Memory B cell (primary cell): ENCODE measurements at places on chromosomes 16 and 17.

GRCh38 chr17:61249649-61250299, 149.9 kb upstream of the TBX2 start:
- no peak for DNase-seq

GRCh38 chr16:64159976-64160375, 961.9 kb downstream of the CDH11 start:
- DNase-seq = no peak

DNA sequence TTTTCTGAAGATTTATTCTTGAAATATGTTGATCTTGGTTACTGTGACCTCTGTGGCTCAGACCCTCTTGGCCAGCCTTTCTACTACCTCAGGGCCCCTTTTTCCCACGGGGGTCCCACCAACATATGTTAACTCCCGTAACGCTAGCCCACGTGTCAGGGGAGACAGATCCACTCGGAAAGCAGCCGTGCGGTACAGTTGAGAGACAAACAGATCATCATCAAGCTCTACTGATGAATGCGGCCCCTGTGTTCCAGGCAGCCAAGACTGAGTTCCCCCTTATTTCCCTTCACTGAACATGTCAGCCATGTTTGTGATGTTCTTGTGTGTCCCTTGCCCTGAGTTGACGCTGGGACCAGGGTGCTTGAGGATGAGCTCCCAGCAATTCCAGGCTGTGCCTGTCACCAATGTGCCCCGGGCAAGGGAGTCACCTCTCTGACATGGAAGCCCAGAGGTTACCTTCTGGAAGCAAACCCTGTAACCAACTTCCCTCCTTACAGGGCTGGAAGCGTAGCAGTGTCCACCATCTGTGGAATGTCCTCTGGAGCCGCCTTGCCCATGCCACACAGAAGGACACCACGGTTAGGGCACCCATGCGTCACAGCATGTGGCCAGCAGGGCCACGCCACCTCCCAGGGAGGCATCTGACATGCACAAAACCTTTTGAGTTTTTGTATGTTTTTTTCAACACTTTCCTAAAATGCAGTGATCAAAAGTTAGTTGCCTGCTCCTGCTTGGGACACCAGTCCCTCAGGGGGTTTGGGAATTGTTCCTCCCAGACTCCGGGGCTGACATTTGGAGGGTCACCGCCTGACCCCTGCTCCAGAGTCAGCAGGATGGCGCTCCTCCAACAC, 193.7 kb upstream of the CHMP6 start:
- no peak for DNase-seq

DNA sequence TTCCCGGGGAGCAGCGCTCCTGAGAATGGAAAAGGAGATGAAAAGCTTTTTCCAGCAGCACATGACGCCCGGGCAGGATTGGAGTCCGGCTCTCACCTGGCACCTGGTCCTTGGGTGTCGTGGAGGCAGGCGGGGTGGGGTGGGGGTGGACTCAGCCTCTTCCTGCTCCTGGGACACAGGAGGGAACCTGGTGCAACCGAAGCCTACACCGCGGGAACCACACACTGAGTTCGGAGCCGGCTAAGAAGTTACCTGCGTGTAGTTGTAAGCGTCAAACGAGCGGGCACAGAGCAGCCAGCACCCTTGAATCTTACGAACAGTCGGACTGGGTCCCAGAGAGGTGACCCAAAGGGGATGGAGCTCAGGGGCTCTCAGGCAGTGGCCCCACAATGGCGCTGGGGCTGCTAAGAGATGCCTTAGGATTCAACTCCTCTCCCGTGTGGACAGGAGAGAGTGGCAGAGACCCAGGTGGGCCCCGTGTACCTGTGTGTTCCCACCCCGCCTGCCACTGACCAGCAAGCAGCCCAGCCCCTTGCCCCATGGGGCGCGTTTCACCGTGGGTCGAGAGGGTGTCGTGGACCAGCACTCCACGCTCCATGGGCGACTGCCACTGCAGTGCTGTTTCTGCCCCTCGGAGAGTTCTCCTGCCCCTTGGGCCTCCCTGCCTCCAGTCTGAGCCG, 105.8 kb upstream of the METRNL start:
- DNase-seq = no peak

GRCh38 chr16:13672196-13672595, 247.8 kb upstream of the ERCC4 start:
- no peak for DNase-seq

- no peak for DNase-seq
Measured at GRCh38 chr17:1488826-1489270, 3.6 kb downstream of the MYO1C start.

DNA sequence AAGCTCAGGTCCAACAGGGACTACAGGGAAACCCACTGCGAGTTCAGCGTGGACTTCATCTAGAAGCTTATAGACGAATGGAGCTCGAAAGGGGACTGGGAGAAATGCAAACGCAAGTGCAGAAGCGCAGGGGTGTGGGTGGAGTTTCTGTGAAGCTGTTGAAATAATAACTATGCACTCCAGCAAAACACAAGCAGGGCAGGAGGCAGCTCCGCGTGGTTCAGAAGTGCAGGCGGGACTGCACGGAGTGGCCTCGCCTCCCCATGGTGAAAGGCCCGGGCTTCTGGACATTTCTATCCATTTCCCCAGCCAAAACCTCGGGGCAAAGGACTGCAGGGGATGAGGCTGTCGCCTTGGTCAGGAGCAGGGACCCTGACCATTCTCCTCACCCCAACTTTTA, 74.5 kb downstream of the ZNF423 start:
- no peak for DNase-seq

DNA sequence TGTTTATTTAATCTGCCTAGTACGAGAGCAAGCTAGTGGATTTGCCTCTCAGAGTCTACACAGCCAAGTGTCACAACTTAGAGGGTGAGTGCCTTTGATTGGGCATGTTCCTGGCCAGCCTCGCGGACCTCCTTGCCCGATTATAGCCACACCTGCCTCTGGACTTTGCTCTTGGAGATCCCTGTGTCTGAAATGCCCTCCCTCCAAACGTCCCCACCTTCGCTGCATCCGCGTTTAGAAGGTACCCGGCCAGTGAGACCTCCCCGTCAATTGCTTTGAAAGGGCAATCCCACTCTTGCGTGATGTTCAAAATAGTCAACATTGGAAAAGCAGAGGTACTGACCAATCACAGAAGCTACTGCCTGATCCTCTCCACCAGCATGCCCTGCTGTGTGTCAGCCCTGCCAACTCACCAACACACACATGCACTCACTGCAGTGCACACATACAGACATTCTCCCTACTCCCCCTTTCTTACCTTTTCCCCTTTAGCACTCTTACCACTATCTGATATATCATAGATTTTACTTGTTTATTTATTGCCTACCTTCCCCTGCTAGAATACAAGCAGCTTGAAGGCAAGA, 6.5 kb upstream of the SDK2 start:
- no peak for DNase-seq

DNA sequence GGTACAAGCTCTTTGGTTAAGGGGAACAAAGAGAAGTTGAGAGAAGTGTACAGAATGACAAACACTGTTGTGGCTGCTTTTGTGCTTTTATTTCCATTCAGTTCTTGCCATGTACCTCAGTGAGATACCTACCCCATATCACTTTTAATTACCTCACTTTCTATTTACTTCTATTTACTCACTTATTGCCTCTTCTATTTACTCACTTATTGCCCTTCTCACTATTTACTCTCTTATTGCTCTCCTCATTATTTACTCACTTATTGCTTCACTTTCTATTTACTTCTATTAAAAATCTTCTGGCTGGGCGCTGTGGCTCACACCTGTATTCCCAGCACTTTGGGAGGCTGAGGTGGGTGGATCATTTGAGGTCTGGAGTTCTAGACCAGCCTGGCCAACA, 41.9 kb downstream of the MBTD1 start:
- no peak for DNase-seq

DNA sequence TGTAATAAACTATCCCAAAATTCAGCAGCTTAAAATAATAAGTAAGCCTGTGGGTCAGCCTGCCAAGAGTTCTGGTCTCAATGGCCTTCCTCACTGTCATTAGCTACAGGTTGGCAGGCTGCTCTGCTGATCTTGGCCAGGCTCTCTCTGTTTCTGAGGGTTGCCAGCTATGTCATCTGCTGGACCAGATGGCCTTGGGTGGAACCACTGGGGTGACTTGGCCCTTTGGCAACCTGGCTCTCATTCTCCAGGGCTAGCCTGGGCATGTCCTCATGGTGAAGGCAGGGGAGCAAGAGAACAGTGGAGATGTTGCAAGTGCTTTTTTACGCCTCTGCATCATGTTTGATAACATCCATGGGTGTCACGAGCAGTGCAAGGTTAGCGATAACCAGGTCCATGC, 13.9 kb downstream of the ITGAM start:
- DNase-seq = no peak

DNA sequence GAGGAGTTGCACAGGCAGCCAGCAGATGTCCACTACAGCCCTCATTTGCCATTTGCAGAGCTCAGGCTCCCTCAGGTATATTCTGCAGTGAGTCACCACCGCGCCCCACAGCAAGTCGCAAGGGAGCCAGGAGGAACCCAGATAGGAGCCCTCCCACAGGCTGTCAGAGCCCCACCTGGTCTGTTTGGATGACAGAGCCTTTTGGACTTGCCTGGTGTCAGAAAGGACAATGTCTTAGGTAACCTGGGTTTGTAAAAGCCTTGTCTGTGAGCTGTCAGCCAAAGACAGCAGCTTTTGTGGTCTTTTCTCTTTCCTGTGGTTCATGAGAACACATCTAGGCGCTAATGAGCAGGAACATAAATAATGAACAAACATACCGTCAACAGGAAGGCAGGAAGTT, 70.9 kb downstream of the GNAO1 start:
- DNase-seq = no peak

DNA sequence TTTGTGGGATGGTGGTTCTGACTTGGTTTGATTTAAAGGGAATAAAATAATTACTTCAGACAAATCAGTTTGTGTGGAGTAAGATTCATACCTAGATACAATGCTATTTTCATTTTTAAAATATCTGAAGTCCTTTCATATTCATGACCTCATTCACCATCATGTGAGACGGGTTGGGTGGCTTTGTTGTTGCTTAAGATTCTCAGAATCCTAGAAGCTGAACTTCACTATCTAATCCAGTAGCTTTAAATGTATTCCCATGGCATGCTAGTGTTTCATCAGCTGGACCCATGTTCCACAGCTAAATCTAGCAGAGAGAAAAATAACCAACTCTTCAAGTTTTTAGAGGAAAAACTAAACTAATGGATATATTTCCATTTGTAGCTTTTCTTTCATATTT, 2.7 kb upstream of the AMFR start:
- no peak for DNase-seq

- no peak for DNase-seq
Measured at GRCh38 chr16:51152691-51153576, 1.9 kb upstream of the SALL1 start.

DNA sequence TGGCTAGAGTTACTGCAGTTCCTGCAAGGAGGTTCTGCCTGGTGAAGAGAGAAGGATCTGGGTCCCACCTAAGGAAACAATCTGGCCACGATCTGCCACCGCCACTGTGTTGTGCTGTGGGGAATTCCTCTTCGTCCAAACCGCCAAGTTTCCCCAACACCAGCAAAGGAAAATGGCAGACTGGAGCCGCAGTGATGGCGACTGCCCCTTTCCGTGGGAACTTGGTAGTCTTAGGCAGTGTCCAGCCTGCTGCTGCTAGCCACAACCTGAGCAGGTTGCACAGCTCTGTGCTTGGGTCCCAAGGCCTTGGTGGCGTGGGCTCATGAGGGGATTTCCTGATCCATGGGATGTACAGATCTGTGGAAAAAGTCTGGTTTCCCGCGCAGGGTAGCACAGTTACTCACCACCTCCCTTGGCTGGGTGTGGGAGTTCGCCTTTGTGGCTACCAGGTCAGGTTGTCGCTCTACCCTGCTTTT, 28.6 kb downstream of the NFATC3 start:
- DNase-seq = no peak

DNA sequence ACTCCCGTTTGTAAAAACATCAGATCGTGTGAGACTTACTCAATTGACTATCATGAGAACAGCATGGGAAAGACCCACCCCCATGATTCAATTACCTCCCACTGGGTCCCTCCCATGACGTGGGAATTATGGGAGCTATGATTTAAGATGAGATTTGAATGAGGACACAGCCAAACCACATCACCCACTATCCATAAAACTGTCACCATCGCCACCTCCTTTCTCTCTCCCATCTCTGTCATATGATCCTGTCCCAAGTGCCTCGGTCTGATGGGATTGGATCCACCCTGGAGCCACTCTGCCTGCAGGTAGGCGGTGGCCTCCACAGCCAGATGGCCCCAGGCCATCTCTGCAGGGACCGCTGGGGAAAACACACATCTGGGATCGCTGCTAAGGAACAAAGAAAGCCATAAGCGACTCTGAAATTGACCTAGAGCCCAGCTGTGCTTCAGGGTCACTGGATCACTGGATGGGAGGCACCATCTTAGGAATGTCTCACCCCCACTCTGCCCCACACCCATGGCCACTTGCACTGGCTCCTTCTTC, 61.2 kb downstream of the TMEM186 start:
- no peak for DNase-seq
